Liver (tissue), 10 donors: ENCODE measurements at places on chromosomes 11 and 22.

GRCh38 chr22:44605486-44605885, 96.5 kb upstream of the PRR5 start:
- DNase-seq = no peak

- DNase-seq = no peak
Measured at GRCh38 chr11:59960502-59961381, 3.1 kb upstream of the OOSP4A start.

GRCh38 chr11:46271875-46272815, 5.3 kb upstream of the CREB3L1 start:
- no peak for DNase-seq

DNA sequence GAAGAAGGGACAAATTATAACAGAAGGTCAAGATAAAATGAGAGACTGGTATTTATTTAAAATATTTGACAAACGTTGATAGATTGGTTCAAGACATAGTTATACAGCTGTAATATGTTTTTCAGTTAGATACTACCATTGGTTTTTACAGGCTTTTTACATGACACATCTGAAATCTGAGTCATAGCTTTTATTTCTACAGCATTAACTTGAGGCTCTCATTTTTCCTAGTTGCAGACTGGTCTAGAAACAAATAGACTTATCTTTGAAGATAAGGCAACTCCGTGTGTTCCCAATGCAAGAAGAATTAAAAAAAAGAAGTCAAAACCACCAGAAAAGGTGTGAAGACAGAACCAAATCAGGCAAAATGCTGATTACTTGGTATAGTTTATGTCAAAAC, 31.3 kb downstream of the CEP57 start:
- no peak for DNase-seq

- no peak for DNase-seq
Measured at GRCh38 chr11:58505849-58506248, 2.1 kb downstream of the OR5B21 start.

GRCh38 chr11:119975561-119976152, 162.3 kb downstream of the TRIM29 start:
- DNase-seq = no peak

GRCh38 chr22:43860126-43860525, 2.2 kb downstream of the SULT4A1 start:
- no peak for DNase-seq

- DNase-seq = peak; percentile 16
Measured at GRCh38 chr22:47794851-47795250, 1032.4 kb downstream of the TBC1D22A start.

DNA sequence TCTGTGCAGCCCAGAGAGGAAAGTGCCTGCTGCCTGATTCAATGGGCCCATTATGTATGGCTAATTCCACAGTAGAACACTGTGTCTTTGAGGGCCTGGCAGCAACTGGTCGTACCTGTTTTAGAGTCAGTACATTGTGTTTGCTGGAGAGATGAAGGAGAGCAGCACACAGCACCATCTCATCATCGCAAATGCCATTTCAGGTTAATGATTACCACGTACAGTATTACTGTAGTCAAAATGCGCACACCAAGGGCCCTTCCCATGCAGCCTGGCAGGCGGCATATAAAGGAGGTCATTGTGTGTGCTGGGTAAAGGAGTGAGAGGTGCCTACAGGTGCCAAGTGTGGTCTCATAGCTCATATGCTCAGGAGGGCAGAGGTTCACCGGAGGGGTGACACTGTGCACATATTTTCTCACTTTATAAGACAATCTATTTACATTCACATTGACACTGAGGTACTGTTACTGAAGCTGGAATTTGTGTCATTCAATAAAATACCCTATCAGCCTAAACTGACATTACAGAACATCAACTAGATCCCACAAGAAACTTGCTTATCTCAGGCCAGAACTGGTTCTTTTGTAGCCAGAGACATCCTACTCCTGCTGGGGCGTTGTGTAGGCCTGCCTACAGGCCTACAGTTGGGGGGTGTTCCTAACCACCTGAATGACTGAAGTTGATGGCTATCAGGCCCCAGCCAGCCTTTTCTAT, 90.4 kb downstream of the APIP start:
- no peak for DNase-seq

GRCh38 chr22:47337161-47337621, 574.7 kb downstream of the TBC1D22A start:
- no peak for DNase-seq

GRCh38 chr11:66111158-66111557, 41.1 kb downstream of the PACS1 start:
- no peak for DNase-seq
